ENCODE measurements at places on chromosomes 13 and 19.

DNA sequence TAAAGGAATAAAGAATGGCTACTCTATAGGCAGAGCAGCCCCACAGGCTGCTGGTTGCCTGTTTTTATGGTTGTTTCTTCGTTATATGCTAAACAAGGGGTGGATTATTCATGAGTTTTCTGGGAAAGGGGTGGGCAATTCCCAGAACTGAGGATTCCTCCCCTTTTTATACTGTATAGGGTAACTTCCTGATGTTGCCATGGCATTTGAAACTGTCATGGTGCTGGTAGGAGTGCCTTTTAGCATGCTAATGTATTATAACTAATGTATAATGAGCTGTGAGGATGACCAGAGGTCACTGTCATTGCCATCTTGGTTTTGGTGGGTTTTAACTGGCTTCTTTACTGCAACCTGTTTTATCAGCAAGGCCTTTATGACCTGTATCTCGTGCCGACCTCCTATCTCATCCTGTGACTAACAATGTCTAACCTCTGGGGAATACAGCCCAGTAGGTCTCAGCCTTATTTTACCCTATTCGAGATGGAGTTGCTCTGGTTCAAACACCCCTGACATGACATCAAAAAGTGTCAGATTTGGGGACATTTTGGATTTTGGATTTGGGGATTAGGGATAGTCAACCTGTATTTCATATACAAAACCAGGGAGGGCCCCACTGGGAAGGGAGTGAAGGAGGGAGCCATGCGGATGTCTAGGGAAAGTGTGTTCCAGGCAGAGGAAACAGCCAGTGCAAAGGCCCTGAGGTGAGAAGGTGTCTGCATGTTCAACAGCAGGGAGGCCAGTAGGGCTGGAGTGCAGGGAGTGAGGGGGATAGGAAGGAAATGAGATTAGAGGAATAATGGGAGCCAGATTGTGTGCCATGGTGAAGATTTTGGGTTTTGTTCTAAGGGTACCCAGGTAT is 10.9 kb downstream of the FXYD5 start:
- no peak for DNase-seq

DNA sequence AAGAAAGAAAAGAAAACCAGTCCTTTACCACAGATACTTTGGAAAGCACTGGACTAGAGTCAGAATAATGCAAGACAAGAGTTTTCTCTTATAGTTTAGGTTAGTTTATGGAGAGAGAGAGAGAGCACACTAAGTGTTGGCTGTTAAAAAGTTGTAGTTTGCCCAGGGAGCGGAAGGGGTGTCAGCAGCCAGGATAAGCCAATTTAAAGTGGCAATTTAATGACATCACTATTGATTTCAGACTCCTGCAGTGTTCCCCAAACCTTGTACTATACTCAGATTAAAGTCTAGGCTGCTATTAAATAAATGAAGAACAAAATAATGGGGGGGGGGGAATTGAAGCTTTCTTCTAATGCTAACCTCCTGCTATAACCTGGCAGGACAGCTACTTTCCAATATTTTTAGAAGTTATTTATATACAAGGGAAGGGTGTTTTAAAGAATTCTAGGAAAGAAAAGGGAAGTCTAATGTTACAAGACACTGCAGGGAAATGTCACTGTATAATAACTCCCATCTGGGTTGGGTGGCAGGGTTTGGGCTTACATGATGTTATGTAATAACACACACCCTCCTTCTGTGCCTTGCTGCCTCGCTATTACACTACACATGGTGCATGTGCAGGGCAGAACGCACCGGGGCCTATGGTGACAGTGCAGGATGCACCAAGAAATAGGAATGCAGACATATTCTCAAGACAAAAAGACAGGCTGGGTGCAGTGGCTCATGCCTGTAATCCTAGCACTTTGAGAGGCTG is 19.9 kb downstream of the TPT1 start:
- DNase-seq = no peak

DNA sequence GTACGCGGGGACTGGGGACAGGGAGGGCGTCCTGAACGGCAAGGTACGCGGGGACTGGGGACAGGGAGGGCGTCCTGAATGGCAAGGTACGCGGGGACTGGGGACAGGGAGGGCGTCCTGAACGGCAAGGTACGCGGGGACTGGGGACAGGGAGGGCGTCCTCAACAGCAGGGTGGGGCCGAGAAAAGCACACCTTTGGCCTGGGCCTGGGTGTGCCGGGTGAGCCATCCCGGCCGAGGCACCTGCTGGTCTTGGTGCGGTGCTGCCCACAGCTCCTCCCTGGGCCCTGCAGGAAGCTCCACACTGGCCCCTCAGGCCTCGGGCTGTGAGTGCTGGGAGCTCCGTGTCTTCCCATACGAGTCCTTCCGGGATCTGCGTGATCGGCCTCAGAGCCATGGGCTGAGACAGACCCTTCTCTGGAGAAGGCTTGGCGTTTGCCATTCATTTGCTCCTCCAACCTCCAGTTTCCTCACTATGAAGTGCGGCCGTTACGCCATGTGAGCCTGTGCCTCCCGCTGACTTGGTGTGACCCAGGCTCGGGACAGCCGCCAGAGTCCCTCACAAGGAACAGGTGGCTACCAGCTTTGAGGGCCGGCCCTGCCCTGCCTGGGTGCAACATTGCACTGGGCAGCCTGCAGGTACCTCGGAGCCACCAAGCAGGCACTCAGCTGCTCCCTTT is 7.8 kb upstream of the ZNF554 start:
- no peak for DNase-seq

DNA sequence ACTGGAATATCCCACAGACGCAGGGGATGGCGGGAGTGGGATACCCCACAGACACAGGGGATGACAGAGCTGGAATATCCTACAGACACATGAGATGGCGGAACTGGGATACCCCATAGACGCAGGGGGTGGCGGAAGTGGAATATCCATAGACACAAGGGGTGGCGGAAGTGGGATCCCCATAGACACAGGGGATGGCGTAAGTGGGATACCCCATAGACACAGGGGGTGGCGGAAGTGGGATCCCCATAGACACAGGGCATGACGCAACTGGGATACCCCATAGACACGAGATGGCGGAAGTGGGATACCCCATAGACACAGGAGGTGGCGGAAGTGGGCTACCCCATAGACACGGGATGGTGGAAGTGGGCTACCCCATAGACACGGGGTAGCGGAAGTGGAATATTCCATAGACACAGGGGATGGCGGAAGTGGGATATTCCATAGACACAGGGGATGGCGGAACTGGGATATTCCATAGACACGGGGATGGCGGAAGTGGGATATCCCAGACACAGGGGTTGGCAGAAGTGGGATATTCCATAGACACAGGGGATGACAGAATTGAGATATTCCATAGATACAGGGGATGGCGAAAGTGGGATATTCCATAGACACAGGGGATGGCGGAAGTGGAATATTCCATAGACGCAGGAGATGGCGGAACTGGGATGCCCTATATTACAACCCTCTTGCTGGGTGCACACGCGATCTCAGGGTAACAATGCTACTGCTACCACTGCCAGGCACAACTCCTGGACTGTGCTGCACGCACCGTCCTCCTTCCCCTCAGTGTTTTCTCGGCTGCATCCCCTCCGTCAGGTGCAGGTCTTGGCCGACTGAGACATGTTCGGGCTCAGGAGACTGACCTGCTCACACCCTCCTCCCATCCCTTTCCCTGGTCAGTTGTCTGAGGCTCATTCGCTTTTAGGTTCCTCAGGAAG is 28.1 kb downstream of the ZNF787 start:
- no peak for DNase-seq

DNA sequence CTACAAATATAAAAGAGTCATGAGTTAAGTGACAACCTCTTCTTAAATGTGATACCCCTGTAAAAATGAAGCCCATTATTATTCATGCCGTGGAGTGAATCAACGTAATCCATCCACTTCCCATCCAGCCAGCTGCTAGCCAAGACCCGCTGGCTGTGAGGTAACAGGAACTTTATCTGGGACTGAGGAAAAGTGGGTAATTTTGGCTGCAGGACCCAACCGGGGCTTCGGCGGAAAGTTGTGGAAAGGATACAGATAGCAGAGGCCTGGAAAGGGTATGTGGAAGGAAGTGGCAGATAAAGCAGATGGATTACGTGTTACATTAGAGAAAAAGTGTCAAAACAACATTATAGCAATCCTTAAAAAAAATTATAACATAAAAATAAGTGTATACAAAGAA is 48.3 kb downstream of the SLC7A1 start:
- no peak for DNase-seq

- no peak for DNase-seq
Measured at GRCh38 chr19:10761443-10762250, 43.8 kb downstream of the DNM2 start.

- no peak for DNase-seq
Measured at GRCh38 chr13:40235160-40235796, 431.2 kb downstream of the FOXO1 start.

GRCh38 chr19:40907968-40908735 is 26.1 kb upstream of the CYP2A7 start:
- no peak for DNase-seq

Data from T-helper 17 cell (primary cell).